Purkinje cell (primary cell): ENCODE measurements at places on chromosomes 4 and X. TPM values are rescaled to one million over a fixed set of nuclear protein-coding genes. Genes with fewer than 3 reads are reported as not detected.

SYTL5 gene
- 0.12 TPM in 1 of 2 replicates, not detected in the other for polyA plus RNA-seq

FAM114A1 gene
- polyA plus RNA-seq = 1.2 and 3.0 TPM in 2 replicates

RTL9 gene
- 2.9 TPM in 1 of 2 replicates, not detected in the other for polyA plus RNA-seq

GPRIN3 gene
- polyA plus RNA-seq = 0.83 and 0.92 TPM in 2 replicates

RPA4 gene
- polyA plus RNA-seq = not detected in 2 replicates

SSX4B gene
- not detected in 2 replicates for polyA plus RNA-seq

PABPC5 gene
- 6.8 and 9.2 TPM in 2 replicates for polyA plus RNA-seq

TCEAL6 gene
- polyA plus RNA-seq = 8.2 and 28.3 TPM in 2 replicates

MGARP gene
- 0.77 and 9.5 TPM in 2 replicates for polyA plus RNA-seq

PRRG3 gene
- 1.3 and 7.6 TPM in 2 replicates for polyA plus RNA-seq

CT83 gene
- not detected in 2 replicates for polyA plus RNA-seq

PRAF2 gene
- 52.4 and 57.9 TPM in 2 replicates for polyA plus RNA-seq

ANK2 gene
- polyA plus RNA-seq = 541 and 627 TPM in 2 replicates

SMIM31 gene
- polyA plus RNA-seq = not detected in 2 replicates

CLDN22 gene
- polyA plus RNA-seq = 0.34 and 0.97 TPM in 2 replicates

CD38 gene
- polyA plus RNA-seq = not detected in 2 replicates
